ENCODE measurements at places on chromosomes 13 and 19.

- ATAC-seq: no peak
Observed at GRCh38 chr13:29917650-29918049, 67.2 kb upstream of the UBL3 start.

- ATAC-seq: no peak
Observed at GRCh38 chr13:102020611-102021216, 381.1 kb downstream of the FGF14 start.

- ATAC-seq: no peak
Observed at GRCh38 chr13:21800837-21801616, 130.2 kb downstream of the FGF9 start.

GRCh38 chr13:26482451-26483197 is 74.9 kb upstream of the WASF3 start:
- peak; percentile 64 for ATAC-seq

- ATAC-seq: peak; percentile 70
Observed at GRCh38 chr19:3055741-3056416, 6.4 kb downstream of the TLE5 start.

DNA sequence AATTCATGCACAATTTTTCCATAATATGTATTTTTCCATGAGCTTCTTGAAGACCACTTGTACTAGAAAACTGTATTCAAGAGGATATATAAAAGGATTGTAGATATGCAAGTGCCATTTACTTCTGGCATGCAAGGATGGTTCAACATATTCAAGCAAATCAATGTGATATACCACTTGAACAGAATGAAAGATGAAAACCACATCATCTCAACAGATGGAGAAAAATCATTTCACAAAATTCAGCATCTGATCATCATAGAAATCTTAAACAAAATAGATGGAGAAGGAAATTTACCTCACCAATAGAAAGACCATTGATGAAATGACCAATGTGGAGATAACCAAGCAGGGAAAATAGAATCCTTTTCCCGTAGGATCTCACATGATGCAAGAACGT is 5.1 kb upstream of the ZNF816 start:
- ATAC-seq: no peak

DNA sequence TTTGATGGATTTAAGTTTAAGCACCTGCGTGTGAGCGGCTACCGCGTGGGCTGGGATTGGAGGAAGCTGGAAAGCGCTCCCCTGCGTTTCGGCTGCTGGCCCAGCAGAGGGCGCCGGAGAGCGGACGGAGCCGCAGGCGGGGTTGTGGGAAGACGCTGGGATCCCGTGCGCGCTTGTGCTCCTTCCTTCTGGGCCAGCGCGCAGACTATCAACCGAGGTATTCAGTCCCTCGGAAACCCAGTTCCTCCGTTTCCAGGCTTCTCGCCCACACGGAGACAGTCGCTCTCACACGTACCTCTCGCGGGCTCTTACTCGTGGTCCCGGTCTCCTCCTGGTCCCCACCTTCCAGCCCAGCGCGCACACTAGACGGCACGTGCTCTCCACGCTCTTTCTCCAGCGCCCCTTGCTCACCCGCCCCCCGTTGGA is 28.8 kb downstream of the EPN1 start:
- ATAC-seq: peak; percentile 11

GRCh38 chr19:54738715-54739114 is 402 bp downstream of the KIR2DL3 start:
- ATAC-seq: no peak

DNA sequence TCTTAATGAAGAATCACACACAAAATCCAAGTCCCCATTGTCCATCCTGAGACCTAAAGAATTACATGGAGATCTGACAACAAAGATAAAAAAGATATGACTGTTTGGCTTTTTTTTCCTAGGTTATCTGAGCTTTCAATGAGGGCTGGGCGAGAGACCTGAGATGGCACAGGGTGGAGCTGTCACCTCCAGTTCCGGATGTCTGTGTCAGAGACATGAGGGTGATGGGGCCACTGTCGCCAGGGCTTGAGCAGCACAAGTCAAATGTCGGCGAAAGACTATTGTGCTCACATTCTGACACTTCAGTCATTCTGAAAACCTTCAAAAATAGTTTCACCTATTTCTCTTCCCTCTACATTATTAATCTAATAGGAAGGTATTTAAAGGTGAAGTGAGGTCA is 65.7 kb downstream of the SLC7A1 start:
- ATAC-seq: no peak

DNA sequence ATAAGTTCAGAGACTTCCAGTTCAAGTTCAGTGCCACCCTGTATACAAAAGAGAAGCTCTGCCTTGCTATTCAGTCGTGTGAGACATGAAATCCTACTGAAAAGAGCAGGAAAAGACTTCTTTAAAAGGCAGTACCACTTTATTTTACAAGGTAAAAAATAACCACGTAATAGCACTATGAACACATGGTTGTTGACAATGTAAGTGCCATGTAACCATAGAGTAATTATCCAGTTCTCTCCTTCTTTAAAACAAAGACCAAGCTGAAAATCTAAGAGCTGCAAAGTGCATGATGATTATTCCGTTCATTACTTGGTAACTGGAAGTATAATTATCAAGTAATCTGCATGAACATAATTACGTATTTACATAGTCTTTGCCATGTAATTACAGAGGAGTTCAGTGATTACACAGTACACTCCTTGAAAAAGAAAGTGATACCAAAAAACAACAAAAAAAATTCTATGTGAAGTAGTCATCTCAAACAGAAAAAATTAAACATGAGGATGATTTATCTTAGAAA is 288.7 kb downstream of the EFNB2 start:
- ATAC-seq: no peak

DNA sequence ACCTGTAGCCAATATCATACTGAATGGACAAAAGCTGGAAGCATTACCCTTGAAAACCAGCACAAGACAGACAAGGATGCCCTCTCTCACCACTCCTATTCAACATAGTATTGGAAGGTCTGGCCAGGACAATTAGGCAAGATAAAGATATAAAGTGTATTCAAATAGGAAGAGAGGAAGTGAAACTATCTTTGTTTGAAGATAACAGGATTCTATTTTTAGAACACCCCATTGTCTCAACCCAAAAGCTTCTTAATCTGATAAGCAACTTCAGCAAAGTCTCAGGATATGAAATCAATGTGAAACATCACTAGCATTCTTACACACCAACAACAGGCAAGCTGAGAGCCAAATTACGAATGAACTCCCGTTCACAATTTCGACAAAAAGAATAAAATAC is 17.8 kb upstream of the CCNA1 start:
- no peak for ATAC-seq

DNA sequence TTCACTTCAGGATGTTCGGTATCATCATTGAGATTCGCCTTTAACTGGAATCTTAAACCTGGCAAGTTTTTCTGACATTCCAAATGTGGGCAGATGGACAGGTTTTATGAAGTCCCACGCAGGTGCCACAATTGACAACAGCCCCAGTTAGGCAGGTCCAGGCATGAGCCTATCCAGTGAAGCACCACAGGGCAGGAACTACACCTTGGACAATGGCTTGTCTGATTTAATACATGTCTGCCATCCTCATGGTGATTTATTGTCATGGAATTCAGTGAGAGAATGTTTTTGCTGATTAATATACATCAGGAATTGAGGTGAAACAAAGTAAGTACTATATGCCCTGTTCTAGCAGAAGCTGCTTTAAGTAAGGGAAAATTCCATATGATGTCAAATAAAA is 10.2 kb upstream of the TPP2 start:
- ATAC-seq: peak; percentile 41

- ATAC-seq: no peak
Observed at GRCh38 chr19:29625186-29625651, 19.1 kb downstream of the POP4 start.

- ATAC-seq: no peak
Observed at GRCh38 chr19:33400856-33401682, 27.6 kb downstream of the CEBPG start.

- peak; percentile 48 for ATAC-seq
Observed at GRCh38 chr19:57887195-57887941, 1.5 kb downstream of the ZNF814 start.

- no peak for ATAC-seq
Observed at GRCh38 chr13:31803311-31803710, 64.0 kb downstream of the RXFP2 start.
